ENCODE measurements at places on chromosomes 6 and 20.
A peak's percentile ranks its signal among the peaks of the same experiment; 100 is the strongest.

- DNase-seq, result no peak
Observed at GRCh38 chr6:140590641-140591040, 1216.2 kb upstream of the CITED2 start.

- no peak for DNase-seq
Observed at GRCh38 chr20:23237201-23237600, 113.4 kb upstream of the NXT1 start.

- no peak for DNase-seq
Observed at GRCh38 chr6:34241351-34242215, 4.9 kb downstream of the HMGA1 start.

DNA sequence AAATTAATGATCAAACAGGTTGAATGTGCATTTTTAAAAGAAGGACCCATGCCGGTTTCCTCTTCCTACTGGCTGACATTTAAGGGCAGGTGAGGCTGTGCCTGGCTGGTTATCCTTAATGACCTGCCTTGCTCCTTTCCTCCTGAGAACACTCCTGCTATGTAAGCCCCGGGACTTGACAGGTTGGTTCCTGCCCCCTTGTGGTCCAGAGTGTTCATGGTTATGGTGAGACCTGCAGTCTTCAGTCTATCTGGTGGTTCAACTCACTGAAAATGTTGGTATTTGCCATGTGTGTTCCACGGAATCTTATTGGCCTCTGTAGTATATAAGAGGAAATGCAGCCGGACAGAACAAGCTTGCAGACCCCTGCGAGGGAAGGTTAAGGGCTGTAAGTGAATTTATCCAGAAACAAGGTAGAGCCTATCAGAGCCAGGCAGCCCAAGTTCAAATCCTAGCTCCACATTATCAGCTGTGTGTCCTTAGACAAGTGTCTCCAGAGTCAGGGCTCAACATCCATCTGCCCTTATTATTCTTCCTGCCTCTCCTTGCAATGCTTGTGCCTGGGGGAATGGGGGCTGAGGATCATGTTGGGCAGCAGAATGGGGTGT, 5.2 kb upstream of the BPIFA3 start:
- no peak for DNase-seq

- DNase-seq, result no peak
Observed at GRCh38 chr6:125210667-125211066, 57.1 kb downstream of the TPD52L1 start.

- no peak for DNase-seq
Observed at GRCh38 chr20:38537176-38537575, 43.8 kb upstream of the ADIG start.

GRCh38 chr6:131062241-131063027, 611 bp downstream of the EPB41L2 start:
- peak; percentile 39 for DNase-seq

GRCh38 chr6:32637219-32637880, at the start of gene HLA-DQA1:
HLA-DQA1 (plus strand) TSS chr6:32637406; CDS start chr6:32637459, 53 bp downstream.
- no peak for DNase-seq

Measured in psoas muscle (tissue), 8 donors.